ENCODE measurements at places on chromosomes 11 and 22.

DNA sequence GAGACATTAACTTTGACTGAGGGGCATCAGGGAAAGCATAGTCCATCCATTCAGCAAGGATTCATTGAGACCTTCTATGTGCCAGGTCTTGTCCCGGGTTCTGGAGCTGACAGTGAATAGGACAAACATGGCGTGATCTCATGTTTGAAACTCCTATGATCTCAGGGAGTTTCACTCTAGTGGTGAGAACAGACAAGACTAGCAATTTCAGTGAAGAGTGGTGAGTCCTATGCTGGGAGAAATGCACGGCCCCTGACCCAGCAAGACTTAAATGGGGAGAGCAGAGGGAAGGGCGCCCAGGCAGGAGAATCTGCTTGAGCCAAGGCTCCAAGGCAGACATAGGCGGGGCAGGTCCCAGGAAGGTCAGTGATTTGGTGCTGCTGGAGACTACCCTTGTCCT lies 155.7 kb downstream of the CEP164 start:
- DNase-seq = no peak

- no peak for DNase-seq
Measured at GRCh38 chr11:131036514-131036913, 120.2 kb upstream of the SNX19 start.

DNA sequence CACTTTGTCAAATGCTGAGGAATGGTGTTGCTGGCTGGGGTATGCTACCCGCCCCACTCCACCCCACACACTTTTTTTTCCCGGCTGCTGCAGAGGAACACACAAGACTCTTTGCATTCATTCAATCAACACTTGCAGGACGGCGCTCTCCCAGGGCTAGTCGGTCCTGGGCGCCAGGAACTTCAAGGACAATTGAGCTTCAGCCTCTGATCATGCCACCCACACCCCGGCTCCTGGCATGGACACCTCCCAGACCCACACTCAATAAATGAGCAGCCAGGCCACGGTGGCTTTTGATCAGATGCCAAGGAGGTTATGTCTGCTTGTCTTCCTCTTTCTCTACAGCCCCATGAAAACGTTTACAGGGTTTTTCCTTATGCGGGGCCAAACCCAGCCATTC lies 19.8 kb downstream of the TPST2 start:
- peak; percentile 29 for DNase-seq

DNA sequence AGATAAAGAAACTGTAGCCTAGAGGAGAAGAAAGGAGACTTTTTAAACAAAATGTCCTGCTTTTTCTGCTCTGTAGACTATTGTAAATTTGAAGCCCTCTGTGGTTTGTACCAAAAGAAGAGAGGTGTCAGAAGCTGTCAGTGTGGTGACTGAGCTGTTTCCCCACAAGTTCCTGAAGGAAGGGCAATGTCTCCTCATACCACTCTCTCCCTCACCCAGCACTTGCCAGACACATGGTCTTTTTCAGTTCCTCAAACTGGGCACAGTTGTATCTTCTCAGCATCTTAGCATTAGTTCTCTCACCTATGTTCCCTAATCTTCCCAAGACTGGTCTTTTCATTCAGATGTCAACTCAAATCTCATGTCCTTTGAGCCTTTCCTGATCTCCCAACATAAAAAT lies 4.3 kb downstream of the BCO2 start:
- no peak for DNase-seq

GRCh38 chr22:40595497-40596234 lies 40.9 kb downstream of the MRTFA start:
- no peak for DNase-seq

GRCh38 chr22:32232191-32232830 lies 22.8 kb downstream of the SLC5A4 start:
- DNase-seq = no peak

- no peak for DNase-seq
Measured at GRCh38 chr22:34588871-34589545, 476.9 kb upstream of the ISX start.

DNA sequence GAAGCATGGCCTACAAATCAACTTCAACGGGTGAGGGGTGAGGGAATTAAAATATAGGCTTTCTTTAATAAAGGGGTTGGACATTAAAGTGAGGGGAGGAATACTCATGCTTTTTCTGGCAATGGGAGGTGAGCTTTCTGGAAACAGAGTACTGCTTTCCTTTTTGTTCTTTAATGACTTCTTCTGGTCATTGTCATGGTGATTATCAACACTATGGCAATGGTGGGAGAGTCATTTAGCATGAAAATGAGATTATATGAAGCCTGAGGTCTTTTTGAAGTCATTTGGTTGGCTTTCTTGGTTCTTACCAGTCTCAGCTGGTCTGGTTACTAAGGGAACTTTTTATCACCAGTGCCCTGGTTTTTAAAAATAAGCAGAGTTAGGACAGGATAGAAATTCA lies 475.8 kb upstream of the LRRC4C start:
- DNase-seq = no peak

GRCh38 chr11:2846056-2846455 lies 39.5 kb downstream of the CDKN1C start:
- no peak for DNase-seq

DNA sequence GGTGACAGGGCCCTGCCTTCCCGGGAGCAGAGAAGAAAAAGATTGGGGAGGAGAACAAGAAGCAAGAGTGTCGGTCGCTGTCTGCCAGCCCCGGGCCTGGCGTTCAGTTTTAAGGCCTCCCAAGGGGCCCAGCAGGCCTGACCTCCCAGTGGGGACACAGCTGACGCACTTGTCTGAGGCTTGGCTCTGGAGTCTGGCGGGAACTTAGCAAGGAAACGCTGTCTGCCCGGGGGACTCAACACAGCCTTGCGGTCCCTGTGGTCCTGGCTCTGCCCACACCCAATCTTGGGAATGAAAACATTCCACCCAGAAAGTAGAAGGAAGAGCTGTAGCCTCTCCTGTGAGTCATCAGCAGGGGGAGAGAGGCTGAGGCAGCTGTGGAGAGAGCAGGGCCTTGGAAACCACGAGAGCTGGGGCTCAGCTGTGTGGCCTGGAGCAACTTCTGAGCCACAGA lies 54.4 kb downstream of the TRAF6 start:
- peak; percentile 96 for DNase-seq

DNA sequence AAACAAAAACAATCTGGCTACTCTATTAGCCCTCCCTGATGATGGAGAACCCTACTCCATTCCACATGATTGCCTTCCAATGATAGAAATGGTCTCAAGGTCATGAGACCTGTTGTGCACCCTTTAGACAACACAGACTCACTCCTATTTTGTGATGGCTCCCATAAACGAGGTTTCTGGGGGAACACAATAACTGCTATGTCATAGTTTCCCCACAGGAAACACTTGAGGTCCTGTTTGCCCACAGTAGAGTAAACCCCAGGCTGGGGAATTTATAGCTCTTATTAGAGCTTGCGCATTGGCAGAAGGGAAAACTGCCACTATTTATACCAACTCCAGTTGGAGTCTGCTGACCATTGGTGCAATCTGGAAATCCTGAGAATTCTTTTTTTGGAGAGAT lies 28.7 kb downstream of the MIF start:
- no peak for DNase-seq

GRCh38 chr11:1297011-1297575 lies 12.3 kb downstream of the TOLLIP start:
- no peak for DNase-seq

DNA sequence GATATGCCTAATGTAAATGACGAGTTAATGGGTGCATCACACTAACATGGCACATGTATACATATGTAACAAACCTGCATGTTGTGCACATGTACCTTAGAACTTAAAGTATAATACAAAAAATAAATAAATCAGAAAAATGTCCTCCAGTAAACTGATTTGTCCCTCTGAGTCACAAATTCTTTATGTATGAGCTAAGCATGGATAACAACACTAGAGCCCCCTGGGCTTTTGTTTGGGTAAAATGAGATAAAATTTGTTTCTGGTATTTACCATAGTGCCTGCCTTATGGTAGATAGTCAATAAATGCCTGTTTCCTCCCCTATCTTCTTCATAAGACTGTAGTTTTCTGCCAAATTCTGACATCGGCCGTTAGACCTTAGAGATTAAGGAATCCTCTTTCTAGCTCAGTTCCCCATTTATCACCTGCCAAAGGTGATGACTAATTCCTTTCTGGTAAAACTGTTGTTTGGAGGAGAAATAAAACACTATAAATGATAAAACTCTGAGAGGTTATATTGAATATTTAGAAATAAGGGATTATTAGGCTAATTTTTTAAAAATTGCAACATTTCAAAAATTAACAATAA lies 43.6 kb upstream of the LUZP2 start:
- DNase-seq = no peak

DNA sequence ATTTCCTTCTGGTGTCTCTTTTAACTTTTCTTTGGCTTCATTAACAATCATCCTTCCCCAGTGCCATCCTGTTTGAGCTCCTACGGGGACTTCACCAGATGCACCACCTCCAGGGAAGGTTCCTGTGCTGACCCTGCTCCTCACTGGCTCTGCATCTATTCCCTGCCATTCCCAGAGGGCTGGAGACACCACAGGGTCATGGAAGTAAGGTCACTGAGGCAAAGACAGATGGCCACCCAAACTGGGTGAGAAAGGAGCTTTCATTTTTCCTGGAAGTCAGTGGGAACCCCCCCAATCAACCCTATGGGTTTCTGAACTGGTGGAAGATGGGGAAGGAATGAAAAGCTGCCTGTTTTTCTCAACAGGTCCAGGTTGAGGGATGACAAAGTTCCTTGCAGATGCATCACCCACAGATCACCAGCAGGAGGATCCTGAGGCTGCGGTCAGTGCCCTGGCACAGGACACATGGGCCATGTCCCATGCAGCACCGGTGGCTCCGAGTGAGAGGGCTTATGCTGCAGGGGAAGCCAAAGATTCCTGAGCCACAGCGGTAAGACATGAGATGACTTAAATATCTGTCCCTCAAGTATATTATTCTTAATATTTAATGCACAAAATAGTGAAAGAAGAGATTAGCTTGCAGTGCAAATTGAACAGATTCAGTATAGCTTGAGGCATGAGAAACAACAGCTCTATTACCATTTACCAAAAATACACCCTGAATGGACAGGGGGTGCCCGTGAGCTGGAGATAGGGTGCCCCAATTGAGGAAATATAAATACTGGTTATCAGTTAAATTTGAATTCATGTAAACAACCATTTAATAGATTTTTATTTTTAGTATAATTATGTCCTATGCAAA lies 73.0 kb upstream of the VPREB1 start:
- peak; percentile 26 for DNase-seq

DNA sequence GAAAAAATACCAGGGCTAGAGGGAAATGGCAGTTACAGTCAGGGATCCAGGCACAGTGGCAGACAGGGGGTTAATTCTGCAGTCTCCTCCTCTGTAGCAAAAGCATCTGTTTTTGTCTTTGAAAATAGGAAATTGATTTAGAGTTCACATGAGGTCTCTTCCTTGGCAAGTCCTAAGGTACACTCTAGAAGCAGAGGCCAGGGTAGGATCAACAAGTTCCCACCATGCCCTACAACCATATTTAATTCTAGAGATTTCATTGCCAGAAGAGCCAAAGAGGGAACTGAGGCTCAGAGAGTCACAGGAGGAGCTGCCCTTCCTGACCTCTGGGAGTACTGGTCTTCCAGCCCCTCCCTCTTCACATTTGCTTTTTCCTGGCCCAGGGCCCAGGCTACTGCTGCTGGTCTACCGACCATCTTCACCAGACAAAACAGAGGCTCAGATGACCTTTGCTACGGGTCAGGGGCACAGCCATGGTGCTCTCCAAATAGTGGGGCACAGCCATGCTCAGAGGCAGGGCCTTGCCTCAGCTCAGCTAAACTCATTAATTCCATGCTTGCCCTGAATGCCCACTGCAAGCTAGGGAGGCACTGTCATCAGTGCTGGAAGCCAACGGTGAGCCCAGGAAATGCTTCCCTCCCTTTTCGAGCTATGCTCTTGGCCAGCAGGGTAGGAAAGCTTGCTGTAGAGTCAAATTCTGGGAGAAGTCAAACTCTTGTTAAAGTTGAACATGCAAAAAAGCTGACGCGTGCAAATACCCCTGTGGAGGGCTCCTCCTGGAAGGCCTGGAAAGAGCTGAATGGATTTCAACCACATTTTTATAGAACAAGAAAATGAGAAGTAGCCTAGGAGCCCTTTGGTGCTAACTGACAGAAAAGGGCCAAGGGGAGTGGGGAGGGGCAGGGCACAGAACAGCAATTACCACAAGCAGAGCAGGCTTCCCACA lies 11.7 kb upstream of the CHRM4 start:
- no peak for DNase-seq

DNA sequence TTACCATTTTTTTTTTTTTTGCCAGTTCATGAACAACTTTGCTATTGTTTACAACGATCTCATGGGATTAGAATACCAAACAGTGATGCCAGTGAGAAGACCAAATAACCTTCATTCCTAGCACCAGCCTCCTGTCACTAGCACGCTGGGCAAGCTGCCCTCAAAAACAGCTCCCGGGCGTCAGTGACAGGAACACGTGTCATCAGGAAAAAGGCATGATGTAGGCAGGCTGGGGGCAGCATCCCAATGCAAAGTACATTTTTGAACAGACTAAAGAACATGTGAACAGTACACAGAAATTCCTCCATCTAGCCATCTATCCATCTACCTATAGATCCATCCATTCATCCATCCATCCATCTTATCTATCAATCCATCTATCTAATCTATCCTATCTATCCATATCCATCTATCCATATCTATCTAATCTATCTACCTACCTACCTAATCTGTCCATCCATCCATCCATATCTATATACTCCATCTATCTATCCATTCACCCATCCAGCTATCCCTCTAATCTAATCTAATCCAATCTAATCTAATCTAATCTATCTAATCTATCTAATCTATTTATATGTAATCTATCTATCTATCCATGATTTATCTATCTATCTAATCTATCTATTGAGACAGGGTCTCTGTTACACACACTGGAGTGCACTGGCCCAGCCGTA lies 378.5 kb downstream of the SHANK2 start:
- DNase-seq = no peak

Measured in GM03348 (cell line).